HS-5 (cell line): ENCODE measurements at places on chromosomes 7 and 10.

DNA sequence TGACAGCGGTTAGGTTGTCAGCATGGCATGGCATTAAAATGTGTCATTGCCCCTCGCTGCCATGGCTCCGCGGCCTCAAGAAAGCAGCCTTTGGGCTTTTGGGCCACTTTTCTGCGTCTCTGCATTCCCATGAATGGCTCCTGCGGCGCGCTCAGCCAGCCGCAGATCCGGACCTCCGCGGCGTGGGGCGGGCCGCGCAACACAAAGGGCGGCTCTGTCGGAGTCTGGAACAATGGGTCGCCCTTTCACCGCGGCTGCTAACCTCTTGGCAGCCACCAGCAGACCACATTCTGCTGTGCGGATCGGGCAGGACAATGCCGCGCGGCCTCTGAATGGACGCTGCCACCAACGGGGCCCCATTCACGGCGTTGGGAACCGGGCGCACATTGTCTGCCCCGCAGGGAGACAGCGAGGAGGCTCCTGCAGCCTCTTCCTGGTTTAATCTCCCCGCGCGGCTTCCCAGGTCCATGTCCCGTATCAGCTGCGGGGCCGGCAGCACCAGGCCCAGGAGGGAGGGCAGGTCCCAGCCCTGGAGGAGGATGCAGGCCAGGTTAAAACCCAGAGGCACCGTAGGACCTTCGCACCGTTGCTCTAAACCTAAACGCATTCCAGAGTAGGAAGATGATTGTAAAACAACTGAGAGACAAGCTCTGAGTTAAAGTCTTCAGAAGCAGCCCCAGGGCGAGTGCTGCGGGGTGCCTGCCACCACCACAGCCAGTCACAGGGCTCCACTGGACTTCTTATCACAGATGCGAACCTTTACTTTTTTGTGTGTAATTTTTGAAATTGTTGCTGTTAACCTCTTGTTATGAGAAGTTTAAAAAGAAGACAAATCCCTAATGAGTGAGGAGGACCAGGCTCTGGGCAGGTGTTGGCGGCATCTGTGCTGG, 71.6 kb downstream of the NKX6-2 start:
- DNase-seq: no peak

DNA sequence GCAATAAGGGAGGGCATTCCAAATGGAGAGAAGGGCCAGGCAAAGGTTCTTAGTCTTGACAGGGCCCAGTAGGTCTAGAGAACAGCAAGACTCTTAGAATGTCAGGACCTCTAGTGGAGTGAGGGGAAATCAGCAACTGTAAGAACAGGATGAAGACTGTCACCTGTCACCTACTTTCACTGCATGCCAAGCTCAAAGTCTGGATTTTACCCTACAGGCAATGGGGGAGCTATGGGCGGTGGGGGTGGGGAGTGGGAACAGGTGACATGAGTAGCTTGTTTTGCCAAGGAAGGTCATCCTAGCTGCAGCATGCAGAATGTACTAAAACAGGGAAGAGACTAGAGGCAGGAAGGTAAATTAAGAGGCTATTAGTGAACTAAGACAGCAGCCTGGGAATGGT, 18.3 kb downstream of the GOT1 start:
- DNase-seq: no peak

- no peak for DNase-seq
Observed at GRCh38 chr7:151175793-151176311, 8.4 kb upstream of the GBX1 start.

DNA sequence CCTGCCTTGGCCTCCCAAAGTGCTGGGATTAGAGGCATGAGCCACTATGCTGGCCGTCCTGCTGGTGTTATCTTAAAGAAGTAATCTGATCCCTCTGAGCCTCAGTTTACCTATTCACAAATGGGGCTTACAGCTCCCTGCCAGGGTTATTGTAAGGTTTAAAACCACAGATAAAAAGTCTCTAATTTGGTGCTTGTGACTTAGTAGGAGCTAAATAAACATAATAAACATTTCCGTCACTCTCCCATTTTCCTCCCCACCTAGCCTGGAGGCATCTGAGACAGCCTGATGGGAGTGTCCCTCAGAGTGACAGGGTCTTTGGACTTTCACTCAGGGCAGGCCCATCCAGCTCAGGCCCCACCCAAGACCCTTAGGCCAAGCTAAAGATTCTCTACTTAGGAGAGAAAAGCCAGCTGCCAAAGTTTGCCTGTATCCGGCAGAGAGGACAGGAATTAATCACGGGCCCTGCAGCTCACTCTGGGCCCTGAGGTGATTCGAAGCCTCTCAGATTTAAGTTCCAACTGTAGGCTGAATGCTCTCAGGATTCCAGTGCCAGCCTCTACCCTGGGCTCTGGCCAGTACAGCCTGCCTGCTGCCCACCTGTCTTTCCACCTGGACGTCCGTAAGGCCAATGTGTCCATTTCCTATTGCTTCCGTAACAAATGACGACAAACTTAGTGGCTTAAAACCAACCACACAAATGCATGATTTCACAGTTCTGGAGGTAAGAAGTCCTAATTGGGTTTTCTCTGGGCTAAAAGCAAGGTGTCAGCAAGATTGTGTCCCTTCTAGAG, 21.8 kb upstream of the DUSP5 start:
- no peak for DNase-seq

- no peak for DNase-seq
Observed at GRCh38 chr7:70419526-70420380, 712.2 kb upstream of the GALNT17 start.

- no peak for DNase-seq
Observed at GRCh38 chr10:121252756-121253155, 345.5 kb downstream of the FGFR2 start.

- DNase-seq: no peak
Observed at GRCh38 chr10:104038537-104038936, 47.1 kb downstream of the COL17A1 start.

GRCh38 chr7:151409667-151410404, at the start of gene WDR86:
WDR86 (minus strand) TSS chr7:151410038; CDS start chr7:151409589, 449 bp downstream.
- no peak for DNase-seq

DNA sequence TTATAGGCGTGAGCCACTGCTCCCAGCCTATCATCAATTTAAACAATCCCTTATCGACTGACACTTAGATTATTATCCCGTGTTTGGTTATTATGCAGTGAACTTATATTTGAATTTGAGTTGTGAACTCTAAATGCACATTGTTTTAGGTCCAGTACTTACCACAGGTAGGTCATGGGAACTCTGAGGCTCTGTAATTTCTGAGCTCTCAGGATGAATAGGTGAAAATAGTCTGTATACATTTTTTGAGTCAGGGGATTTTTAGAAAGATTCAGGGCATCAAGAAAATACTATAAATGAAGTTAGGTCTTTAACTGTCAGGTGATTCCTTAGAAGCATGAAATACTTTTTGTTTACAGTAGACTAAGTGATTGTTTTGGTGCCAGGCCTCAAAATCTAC, 8.8 kb downstream of the CCDC136 start:
- DNase-seq: no peak

DNA sequence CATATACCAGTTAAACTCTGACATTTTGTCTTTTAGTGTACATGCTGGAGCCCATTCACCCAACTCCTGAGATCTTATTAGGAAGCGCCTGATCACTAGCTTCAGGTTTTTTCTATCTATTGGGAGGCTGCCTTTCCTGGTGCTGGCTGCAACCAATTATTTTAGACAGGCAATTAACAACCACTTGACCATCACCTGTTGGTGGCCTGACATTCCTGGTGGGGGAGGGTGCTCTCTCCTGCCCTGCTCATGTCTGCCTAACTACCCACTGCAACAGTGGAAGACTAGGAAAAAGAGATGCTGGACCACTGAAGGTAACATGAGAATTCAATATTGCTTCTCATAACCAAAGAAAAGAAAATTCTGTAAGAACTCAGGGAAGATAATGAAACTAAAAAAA, 190.3 kb upstream of the GRM3 start:
- DNase-seq: no peak

DNA sequence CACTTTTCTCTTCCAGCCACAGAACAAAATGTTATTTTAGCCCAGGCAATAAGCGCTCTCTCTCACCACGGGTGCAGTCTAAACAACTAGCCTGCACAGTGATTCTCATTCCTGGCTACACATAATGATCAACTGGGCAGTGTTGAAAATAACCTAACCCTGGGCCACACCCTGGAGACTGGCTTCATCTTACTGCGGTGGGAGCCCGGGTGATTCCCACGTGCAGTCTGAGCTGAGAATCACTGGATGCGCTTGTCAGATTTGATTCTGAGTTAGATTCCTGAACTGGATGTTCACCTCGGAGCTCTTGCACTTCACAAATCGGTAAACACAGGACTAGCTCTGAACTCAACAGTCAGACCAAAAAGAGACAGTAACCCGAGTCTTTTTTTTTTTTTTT, 14.9 kb downstream of the ZC3HAV1 start:
- no peak for DNase-seq

- no peak for DNase-seq
Observed at GRCh38 chr10:22479419-22479818, 134.1 kb downstream of the SPAG6 start.

DNA sequence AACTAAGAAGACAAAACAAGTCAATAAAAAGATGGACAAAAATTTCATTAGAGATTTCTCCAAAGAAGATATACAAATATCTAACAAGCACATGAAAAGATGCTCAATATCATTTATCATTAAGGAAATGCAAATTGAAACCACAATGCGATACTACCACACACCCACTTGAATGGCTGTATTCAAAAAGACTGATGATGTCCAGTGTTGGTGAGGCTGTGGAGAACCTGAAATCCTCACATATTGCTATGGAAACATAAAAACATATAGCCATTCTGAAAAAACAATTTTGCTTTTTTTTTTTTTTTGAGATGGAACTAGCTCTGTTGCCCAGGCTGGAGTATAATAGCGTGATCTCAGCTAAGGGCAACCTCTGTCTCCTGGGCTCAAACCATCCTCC, 124.1 kb upstream of the LAMB4 start:
- no peak for DNase-seq

GRCh38 chr7:99768471-99768870, 15.5 kb downstream of the CYP3A4 start:
- no peak for DNase-seq

DNA sequence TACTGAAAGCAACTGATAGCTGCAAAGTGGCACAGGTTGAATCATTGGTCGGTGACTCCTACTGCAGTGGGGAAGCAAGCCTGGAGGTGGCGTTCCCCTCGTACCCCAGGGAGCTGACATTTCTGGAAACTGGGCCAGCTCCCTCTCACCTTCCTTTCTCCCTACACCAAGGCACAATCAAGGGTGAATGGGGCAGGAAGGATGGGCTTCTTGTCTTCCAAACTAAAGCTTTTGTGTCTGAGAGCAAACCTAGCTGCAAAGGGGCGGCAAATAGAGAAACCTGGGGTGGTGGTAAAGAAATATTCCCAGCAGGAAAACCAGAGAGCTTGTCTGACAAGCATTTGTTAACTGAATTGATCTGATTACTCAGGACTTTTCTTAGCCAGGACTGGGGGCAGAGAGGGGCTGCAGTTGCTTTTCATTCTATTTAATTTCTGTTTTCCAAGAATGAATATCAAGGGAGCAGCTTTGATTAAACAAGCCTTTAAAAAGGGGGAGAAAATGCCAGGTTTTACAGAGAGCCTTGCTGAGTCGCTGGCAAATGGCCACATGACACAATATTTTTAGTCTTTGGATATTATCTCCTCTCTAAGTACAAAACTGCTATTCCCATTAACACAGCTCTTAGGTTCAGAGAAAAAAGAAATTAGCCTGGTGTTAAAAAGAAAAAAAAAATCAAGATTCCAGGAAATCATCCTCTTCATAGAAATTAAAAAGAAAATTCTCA, 27.8 kb downstream of the CDHR3 start:
- no peak for DNase-seq

- DNase-seq: no peak
Observed at GRCh38 chr10:91887272-91888076, 21.8 kb downstream of the FGFBP3 start.

DNA sequence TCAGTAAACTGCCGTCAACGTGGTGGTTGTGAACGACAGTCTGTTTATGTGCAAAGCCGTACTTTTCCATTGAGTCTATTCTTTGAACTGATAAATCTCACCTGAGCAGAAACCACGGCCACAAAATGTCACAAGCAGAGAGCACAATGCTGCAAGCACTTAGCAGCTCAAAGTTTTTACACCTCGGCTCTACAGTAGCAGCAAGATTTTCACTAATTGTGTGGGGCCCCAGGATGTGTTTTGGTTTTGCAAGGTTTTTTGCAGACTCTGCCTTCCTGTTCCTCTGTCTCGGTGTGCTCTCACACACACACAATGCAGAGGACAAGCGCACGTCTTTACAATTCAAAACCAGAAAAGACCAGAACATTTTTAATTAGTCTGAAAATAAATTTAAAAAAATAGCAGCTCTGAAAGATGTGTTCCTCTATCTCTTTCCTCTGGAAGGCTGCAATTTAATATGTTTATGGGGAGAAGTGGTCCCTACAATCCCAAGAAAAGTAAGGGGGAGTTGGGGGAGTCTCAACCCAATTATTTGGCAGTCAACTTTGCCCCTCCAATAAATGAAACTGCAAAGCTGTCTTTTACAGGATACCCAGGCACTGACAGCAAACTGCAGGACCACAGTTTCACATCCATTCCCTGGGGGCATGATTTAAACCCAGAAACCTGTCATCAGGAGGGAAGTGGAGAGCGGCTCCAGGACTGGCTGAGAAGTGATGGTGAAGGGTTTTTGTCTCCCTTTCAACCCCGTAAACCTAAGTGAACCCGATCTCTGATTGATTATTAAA, 73.8 kb upstream of the SFMBT2 start:
- DNase-seq: no peak
